ENCODE measurements at places on chromosomes 13 and 19.

DNA sequence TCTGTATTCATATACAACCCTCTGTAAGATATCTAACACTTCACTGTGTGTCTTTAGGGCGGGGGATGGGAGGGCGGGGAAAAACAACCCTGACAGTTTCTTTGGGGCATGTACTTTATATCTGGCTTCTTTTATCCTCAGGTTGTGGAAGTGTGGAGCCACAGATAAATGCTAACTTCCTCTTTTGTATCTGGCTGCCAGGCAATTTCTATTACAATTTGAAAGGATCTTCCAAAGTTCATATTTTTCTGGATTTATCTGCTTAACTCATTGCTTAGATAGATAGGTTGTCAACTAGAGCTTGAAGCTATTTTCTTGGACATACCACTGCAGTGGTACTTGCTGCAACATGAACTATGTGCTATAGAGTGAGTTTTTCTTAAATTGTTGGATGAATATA is 393.0 kb downstream of the LMO7 start:
- DNase-seq: no peak

DNA sequence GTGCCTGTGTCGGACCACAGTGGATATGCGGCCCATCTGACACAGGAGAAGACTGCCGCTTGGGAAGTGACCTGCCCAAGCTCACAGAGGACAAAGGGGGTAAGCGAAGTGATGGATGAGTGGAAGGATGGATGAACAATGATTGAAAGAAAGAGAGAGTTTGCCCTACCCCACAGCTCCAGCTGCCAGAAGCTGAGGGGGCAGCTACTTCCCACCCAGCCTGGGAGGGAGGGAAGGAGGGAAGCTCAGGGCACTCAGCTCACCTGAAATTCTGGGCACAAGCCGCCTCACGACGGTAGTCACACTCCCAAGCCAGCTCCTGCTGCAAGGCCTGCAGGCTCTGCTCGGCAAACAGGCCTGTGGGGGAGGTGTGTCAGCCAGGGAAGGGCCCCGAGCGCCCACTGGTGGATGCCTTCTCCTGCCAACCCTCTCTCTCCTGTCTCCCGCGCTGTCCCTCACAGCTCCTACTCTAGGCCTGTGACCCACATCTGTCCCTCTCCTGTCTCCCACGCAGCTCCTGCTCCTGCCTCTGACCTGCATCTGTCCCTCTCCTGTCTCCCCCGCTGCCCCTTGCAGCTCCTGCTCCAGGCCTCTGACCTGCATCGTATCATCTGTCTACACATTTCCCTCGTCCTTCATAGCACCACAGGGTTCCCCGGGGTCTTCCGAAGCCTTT is 12.0 kb upstream of the NUMBL start:
- DNase-seq: no peak

GRCh38 chr19:15468675-15469512 is 4.5 kb upstream of the RASAL3 start:
- no peak for DNase-seq

DNA sequence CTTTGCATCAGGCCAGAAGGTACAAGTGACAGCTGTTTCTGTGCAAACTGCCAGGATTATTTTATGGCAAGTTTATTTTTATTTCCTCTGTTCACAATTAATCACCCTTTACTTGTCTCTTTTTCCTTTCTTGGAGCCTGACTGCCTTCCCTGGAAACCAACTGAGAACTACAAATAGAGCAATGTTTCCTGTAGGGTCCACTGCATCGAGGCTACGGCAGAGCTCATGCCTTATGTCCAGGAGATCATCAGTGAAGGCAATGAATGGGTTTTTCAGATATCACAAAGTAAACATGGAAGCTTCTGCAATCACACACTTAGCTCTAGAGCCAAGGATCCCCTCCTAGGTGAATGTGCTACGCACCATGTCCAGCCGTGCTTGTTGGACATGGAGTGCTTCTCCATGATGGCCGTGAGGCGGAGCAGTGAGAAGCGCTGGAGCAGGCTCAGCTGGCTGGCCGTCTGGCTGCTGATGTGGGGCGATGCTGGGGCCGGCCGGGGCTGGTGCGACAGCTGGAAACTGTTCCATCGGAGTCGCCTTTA is 110.9 kb downstream of the KL start:
- DNase-seq: no peak

GRCh38 chr19:1013218-1013617 is 7.7 kb downstream of the TMEM259 start:
- no peak for DNase-seq

- no peak for DNase-seq
Observed at GRCh38 chr19:19336597-19336996, 16.0 kb downstream of the MAU2 start.

DNA sequence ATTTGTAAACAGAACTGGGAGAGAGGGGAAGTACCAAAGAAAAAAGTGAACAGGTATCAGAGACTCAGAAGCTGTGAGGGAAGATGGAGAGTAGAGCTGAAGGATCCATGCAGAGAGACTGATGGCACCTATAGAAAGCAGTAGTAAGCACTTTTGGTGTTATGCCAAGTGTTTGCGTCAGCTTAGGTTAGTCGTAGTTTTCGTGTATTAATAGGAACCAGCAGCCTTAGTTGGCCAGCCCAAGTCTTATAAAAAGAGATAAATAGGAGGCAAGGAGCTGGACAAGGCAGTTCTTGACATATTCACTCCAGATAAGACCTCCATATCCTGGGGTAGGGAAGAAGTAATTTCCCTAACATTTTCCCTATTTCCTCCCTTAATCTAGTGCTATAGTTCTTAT is 214.2 kb downstream of the OXGR1 start:
- DNase-seq: no peak

- DNase-seq: no peak
Observed at GRCh38 chr13:59534806-59535205, 628.9 kb downstream of the DIAPH3 start.

DNA sequence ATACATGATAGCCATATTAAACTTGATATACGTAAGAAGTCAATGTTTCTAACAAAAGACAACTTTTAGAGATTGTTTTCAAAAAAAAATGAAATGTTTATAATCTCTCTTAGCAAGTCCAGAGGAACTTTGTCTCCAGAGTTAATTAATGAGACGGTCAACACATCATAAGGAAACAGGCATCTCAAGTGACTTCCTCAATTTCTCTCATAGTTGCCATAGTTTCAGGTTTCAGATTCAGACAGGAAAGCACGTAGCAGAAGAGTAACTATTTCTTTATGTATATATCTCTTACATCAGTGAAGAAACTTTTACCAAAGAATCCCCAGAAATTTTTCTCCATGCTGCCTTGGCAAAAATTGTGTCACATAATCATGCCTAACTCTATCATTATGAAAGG is 159.6 kb upstream of the ATXN8OS start:
- no peak for DNase-seq

DNA sequence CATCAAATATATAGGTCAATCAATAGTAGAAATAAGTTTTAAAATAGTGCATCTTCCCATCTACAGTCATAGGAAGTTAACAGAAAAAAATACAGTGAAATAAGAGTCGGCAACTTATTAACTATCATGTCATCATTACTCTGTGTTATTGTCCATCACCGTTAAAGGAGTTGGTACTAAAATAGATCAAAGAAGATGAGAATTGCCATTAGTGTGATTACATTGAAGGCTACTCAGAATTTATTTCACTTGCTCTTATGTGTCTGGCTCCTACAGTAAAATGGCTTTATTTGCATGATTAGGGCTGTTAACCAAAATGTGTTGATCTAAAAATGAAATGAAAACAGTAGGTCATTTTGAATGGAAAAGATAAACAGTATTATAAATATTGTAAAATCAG is 162.5 kb upstream of the SLITRK1 start:
- DNase-seq: no peak

GRCh38 chr19:52200044-52200443 is 10.2 kb downstream of the PPP2R1A start:
- DNase-seq: no peak

GRCh38 chr13:51331354-51331861 is 8.1 kb upstream of the SERPINE3 start:
- no peak for DNase-seq

DNA sequence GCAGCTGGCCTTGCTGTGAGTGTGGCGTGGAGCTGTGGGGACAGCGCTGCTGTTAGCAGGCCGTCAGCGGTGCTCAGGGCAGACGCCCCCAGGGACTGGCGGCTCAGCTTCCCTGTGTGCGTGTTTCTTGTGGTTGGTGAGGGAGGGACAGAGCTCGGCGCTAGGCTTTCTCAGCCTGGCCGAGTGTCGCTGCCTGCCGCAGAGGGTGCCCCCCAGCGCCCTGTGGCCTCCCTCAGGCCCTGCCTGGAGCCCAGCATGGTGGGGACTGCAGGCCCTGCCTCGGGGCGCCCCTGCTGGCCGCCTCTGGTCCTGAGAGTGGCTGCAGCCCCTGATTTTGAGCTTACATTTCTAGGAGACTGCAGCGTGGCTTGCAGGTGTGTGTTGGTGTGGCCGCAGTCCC is 35.5 kb downstream of the DOT1L start:
- DNase-seq: no peak

DNA sequence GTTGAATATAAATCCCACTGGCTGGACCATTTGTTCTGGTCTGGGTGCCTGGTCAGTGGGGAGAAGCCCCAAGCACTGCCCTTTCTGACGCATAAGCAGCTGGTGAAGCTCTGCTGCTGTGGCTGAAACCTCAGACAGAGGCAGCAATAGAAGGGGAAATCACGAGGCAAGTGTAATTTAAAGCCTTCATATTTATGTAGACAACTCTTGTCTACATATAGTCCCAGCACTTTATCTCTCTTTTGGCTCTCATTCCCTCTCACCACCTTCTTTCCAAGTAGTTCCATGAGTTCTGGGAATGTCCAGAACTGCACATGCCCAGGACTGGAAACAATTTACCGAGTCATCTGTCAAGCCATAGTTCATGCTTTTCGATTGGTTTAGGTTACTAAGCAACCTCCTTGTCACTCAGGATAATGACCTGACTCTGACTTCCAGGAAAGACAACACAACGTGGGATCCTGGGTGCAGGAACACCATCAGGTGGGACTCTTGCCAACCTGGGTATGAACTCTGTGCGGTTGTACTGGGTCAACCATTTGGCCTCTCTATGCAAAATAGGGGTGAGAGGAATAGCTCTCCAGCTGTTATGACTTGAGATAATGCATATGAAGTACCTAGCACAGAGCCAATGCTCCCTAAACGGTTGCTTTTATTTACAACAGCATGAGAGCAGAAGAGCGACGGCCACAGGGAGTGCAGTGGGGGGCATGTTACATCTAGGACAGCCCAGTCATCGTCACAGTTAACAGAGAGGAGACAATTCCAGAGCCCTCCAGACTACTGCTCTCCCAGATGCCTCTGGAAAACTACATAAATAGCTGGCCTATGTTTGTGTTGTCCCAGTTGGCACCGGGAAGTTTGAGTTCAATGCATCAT is 321.9 kb downstream of the FOXO1 start:
- no peak for DNase-seq

DNA sequence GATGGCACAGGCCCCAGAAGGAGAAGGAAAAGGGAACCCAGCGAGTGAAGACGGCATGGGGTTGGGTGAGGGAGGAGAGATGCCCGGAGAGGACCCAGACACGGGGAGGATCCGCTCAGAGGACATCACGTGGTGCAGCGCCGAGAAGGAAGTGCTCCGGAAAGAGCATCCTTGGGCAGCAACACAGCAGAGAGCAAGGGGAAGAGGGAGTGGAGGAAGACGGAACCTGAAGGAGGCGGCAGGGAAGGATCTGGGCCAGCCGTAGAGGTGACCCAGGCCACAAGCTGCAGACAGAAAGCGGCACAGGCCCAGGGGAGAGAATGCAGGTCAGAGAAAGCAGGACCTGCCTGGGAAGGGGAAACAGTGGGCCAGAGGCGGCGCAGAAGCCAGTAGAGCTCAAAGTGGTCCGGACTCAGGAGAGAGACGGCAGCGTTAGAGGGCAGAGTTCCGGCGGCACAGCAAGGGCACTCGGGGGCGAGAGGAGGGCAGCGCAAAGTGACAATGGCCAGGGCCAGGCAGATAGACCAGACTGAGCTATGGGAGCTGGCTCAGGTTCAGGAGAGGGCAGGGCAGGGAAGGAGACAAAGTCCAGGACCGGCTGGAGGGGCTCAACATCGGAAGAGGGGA is 1.1 kb downstream of the PPP1R12C start:
- peak; percentile 50 for DNase-seq

DNA sequence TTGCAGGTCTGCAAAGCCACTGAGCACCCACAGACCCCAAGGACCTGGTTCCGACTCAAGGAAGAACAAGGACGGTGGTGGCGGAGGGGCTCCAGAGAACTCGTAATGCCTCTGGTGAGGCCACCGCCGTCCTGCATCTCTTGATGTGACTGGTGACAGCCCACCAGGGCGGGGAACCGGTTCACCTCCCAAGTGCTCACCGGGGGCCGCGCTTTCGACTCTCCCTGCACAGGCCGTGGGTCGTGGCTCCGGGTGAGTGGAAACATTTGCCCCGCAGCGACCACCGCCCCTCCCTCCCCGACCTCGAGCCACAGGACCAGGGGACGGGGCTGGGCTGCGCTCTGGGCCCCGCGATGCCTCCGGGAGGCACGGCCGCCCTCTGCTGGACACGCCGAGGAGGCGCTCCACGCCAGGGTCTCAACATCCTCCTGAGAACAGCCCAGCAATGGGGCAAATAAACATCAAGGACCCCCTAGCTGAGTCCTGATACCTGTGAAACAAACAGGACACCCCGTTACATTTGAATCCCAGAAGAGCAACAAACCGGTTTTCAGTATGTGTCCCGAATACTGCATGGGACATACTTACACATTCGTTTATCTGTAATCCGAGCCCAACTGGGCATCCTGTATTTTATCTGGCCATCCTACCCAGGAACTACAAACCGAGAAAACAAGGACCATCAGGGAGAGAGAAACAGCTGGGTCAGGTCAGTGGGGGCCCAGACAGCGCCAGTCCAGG is 3.9 kb upstream of the PLPP2 start:
- no peak for DNase-seq

- DNase-seq: no peak
Observed at GRCh38 chr19:47353307-47353712, 4.2 kb downstream of the DHX34 start.

GRCh38 chr19:19417046-19417445 is 11.6 kb downstream of the GATAD2A start:
- no peak for DNase-seq

GRCh38 chr19:56091066-56091490 is 30.0 kb downstream of the ZNF787 start:
- DNase-seq: no peak

GRCh38 chr19:42242512-42243409 is at the start of gene GSK3A:
TSS of gene GSK3A (minus strand) at chr19:42242602. CDS start at chr19:42242465, 137 bp downstream.
- peak; percentile 92 for DNase-seq

- DNase-seq: no peak
Observed at GRCh38 chr19:16820056-16820455, 9.1 kb upstream of the SIN3B start.

All from stimulated activated CD4-positive, alpha-beta T cell treated with anti-CD3 and anti-CD28 coated beads, Interleukin-12 subunit alpha, Interleukin-12 subunit beta, amount 100 ng/mL, for 24 hours (primary cell).